ENCODE measurements at places on chromosomes 7 and 10.

GRCh38 chr10:89371079-89371478 is 6.8 kb upstream of the IFIT1B start:
- DNase-seq = no peak

GRCh38 chr7:42756841-42757240 is 155.0 kb downstream of the C7orf25 start:
- DNase-seq = no peak

GRCh38 chr7:98981701-98982100 is 103.4 kb downstream of the TRRAP start:
- no peak for DNase-seq

DNA sequence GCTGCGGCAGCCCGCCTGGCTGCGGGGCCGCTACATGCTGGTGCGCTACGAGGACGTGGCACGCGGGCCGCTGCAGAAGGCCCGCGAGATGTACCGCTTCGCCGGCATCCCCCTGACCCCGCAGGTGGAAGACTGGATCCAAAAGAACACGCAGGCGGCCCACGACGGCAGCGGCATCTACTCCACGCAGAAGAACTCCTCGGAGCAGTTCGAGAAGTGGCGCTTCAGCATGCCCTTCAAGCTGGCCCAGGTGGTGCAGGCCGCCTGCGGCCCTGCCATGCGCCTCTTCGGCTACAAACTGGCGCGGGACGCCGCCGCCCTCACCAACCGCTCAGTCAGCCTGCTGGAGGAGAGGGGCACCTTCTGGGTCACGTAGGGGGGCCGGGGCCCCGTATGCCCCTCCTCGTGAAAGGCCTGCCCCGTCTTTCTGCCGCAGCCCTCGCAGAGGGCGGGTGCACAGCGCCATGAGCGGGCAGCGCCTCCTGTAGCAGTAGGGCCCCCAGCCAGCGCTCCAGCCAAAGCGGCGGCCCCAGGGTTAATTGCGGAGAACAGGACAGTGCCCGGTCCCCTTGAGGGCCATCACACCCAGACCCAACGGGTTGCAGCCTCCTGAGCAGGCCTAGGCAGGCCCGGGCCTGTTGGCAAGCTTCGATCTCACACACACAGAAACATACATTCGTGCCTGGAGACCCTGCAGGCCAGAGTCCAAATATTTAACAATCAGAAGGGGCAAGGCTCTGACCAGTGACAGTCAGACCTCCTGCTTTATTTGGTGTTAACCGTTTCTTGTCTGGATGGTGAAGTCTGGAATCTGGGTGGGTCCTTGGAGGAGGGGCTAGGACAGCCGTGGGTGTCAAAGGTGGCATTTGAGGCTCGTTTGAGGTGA is 44.1 kb downstream of the CHST3 start:
- no peak for DNase-seq

- no peak for DNase-seq
Observed at GRCh38 chr10:28587970-28588290, 55.0 kb downstream of the WAC start.

DNA sequence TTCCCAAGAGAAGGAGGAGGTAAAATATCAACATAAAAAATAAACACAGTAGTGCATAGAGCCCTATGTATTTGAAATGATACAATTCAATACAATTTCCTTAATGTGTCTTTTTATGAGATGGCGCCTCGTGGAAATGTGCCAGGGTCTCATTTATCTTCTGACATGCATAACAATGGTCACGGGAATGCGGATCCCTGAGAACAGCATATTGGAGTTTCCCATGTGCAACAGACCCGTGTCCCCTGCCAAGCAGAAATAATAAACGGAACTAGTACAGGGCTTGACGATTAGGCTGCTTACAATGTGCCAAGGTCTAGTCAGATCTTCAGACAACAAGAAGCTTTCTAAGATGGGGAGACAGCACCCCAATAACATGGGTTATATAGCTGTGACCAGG is 217.9 kb downstream of the ARHGAP21 start:
- no peak for DNase-seq
